ENCODE measurements at places on chromosomes 6 and 20.

GRCh38 chr6:108968325-108969316 lies 120.4 kb downstream of the ARMC2 start:
- no peak for DNase-seq

GRCh38 chr6:113160306-113161017 lies 696.7 kb upstream of the MARCKS start:
- DNase-seq = no peak

GRCh38 chr6:50655848-50656453 lies 57.4 kb upstream of the TFAP2D start:
- DNase-seq = no peak

- no peak for DNase-seq
Measured at GRCh38 chr20:38342216-38342615, 4.1 kb upstream of the LBP start.

GRCh38 chr6:81938991-81939732 lies 186.7 kb upstream of the TENT5A start:
- no peak for DNase-seq

DNA sequence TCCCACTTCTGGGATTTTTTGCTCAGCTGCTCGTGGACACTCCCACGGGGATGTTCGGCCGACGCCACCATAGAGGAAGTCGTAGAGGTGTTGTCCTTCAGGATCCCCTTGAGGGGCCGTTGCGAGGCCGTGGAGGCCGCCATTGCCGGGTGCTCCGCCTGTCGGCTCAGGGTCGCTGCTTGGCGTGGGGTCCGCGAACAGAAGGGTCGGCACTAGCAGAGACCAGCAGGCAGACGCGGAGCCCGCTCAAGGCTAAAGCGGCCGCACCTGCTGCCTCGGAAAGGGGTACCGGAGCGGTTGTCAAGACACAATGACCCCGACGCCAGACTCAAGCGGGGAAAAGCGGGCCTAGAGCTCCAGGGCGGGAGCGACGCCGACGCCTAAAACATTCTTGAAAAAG lies 25.7 kb downstream of the PSMB9 start:
- no peak for DNase-seq

DNA sequence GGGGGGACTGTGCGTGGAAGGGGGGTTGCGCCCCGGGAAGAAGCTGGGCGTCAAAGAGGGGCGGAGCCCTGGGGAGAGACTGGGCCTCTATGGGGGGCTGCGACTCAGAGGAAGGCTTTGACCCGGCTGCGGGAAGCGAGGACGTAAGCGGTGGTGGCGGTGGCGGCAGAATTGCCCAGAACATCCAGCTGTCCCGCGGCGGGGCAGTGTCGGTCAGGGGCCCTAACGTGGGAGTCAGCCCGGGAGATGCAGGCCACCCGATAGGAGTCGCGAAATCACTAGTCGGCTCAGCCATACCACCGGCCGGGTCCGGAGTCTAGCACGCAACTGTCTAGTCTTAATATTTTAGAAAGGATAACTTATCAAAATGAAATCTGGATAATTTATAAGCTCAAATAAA lies 387.6 kb upstream of the EYS start:
- DNase-seq = no peak

DNA sequence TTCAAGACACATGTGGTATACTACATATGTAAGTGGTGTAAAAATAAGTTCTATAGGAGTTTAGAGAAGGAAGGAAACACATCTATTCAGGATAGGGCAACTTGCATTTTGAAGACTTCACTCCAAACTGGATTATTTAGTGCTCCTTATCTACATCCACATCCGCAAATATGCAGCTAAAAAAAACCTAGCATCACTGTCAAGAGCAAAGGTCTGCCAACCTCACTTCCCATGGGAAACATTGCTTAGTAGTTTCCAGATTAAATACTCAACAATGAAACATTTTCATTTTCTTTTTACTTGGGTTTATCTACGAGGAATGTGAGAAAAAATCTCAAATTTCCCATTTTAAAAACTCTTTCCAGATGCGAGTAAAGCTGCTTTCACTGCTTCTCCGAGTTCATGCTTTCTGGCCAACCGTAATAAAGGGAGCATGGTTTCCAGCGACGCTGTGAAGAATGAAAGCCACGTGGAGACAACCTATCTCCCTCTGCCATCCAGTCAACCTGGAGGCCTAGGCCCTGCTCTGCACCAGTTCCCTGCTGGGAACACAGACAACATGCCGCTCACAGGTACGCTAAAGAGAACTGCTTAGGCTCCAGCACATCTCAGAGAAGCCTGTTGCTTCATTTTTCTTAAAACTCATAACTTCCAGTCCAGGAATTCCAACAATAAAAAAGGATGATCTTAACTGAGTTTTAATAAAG lies 48.2 kb downstream of the RFX6 start:
- no peak for DNase-seq

GRCh38 chr6:29825848-29826247 lies 1.8 kb upstream of the HLA-G start:
- DNase-seq = no peak

- no peak for DNase-seq
Measured at GRCh38 chr6:63635215-63635587, 401 bp upstream of the PHF3 start.

Data from central memory CD4-positive, alpha-beta T cell (primary cell).